ENCODE measurements at places on chromosomes 6 and 20.

DNA sequence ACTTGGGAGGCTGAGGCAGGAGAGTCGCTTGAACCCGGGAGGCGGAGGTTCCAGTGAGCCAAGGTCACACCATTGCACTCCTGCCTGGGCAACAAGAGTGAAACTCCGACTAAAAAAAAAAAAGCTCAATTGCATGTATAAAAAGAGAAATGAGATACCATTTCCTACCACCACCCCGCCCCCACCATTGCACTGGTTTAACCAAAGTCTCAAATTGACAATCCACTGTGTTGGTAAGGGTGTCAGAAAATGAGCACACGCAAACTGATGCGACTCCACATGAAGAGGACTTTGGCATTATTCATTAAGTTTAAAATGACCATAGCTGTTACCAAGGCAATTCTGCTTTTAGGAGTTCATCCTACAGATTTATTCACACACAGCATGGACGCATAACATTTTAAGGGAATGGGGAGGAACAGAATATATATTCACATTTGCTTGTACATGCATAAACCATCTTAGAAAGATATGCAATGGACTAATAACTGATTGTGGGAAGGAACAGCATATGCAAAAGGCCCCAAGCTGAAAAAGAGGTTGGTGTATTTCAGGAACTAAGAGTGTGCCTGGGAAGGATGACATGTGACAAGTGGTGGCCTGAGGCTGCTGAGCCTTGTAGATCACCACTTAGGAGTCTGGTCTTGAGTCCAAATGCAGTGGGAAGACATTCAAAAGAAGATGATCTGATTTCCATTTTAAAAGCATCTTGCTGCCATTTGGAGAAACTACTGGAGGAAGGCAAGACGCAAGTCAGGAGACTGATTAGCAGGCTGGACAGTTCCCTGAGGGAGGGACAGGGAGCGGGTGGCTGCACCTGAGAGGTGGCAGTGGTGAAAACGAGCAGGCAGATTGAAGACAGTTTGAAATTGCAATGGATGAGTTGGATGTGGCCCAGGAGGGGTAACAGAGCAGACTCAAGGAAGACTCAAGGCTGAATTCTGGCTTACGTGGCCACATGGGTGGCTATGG lies 37.2 kb upstream of the PTPN1 start:
- DNase-seq = no peak

DNA sequence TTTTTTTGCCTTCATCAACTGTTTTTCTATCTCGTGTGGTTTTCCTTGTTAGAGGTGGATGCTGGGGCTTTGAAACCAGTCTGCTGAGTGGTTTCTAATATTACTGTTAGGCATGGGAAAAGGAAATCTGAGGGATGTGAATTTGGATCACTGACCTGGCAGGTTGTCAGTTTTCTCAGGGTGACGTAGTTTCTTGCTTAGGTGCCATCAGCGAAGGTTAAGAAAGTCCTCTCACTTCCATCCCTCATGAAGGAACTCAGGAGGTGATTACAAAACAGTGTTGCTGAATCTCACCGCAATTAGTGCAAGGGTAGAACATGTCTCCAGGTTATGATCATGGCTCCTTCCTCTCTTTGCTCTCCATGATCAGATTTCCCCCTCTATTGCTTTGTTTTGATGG lies 135.9 kb downstream of the SOX4 start:
- DNase-seq = no peak

- DNase-seq = no peak
Observed at GRCh38 chr20:5447188-5447587, 130.4 kb upstream of the PROKR2 start.

DNA sequence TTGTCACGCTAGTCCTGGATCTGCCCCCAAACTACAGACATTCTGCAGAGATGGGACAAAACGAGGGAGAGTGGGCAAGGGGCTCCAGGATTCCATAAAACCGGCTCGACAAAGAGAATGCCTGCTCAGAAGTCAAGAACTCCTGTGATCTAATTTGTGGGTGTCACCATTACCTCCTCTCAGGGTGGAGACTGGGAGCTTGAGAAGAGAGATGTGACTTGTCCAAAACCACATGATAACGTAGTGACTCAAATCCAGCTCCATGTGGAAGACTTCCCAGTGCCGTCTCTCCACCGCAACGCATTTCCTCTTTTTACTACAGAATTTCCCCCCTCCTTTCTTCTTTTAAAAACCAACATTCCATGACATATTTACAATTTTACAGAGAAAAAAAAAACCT lies 44.3 kb downstream of the TRERF1 start:
- DNase-seq = no peak

GRCh38 chr20:41256516-41256915 lies 61.0 kb downstream of the ZHX3 start:
- no peak for DNase-seq

DNA sequence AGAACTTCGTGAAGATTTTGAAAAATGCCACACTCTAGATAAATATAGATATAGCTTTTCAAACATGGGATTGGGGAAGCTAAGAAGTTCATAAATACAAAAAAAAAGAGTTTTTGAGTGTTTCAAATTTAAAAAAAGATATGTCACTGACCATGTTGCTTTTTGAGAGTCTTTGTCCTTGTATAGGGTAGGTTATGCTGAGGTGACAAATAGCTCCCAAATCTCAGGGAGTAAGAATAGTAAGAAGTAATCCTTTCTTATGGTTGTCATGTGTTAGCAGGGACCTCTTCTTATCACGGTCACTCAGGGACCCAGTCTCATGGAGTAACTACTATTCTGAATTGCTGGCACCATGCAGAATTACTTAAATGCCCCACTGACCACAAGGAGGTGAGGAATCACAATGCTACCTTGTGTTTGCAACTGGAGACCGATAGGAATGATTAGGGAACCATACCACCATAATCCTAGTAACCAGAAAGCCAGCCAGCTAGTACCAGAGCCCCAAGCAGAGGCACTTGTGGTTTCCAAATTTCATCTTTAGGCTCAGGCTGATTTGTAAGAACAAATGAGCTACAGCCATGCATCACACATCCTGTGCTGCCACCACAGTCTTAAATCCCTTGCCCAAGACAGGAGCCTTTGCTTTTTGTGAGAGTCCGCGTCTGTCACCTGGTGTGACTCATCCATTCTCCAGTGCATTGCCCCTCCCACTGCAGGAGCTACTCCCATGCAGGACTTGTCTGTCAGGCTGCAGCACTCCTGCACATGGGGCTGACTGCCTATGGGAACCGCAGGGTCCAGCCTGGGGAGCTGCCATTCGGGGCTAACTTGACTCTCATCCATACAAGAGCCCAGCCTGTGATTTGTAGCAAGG lies 42.4 kb upstream of the ADGRF4 start:
- DNase-seq = peak; percentile 13

- no peak for DNase-seq
Observed at GRCh38 chr6:119481976-119482375, 132.4 kb upstream of the MAN1A1 start.

GRCh38 chr6:54286141-54286540 lies 22.1 kb upstream of the TINAG start:
- no peak for DNase-seq

GRCh38 chr20:46215913-46216707 lies 92.2 kb downstream of the CDH22 start:
- no peak for DNase-seq

DNA sequence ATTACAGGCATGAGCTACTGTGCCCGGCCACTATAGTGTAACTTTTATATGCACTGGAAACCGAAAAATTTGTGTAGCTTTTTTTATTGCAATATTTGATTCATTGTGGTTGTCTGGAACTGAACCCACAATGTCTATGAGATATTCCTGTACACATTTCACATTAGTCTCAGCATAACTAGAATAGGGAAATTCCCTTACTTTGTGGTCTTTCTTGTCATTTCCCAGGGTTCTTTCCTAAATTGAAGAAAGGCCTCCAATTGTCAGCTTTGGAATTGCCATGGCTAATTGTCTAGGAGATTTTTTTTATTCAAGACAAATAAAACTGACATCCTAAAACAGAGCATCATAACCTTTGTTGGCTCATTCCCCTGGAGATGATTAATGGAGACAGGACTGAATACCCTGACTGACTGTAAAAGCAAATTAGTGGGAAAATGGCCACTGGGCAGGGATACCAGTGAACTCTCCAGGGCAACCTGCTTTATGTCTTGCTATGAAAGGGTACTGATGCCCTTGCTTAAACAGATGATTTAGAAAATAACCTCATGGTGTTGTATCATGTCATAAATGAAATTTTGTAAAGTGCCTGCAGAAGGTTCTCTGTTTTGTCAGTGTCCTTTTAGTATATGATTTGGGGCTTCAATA lies 576.9 kb downstream of the RFPL4B start:
- DNase-seq = no peak

DNA sequence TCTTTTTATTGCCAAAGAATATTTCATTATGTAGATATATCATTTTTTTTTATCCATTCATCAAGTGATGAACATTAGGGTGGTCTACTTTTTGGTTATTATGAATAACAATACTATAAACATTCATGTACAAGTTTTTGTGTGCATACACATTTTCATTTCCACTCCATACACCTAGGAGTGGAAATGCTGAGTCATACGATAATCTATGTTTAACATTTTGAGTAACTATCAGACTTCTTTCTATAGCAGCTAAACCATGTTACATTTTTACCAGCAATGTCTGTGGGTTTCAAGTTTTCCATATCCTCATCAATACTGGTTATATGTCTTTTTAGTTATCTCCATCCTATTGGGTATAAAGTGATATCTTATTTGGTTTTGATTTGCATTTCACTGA lies 65.7 kb downstream of the PRSS35 start:
- no peak for DNase-seq

DNA sequence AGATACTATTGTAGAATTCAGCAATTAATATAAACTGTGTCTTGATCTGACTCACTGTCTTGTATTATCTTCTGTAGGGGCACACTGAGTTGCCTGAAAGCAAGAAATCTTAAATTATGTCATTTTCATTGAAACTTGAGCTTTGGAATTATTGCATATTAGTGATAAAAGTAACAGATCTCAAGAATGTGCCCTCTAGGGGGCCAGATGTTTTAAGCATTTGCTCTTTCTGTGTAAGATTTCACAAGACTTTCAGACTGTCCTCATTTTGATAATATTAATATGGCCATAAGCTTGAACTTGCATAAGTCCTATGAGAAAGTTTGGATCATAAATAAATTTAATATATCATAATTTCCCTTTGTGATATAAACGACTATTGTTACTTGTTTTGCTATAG lies 55.5 kb upstream of the MYO6 start:
- no peak for DNase-seq

GRCh38 chr6:47631269-47631772 lies 67.1 kb upstream of the ADGRF4 start:
- DNase-seq = no peak

- no peak for DNase-seq
Observed at GRCh38 chr6:1850121-1850839, 240.6 kb downstream of the FOXC1 start.

All from activated naive CD4-positive, alpha-beta T cell treated with anti-CD3 and anti-CD28 coated beads, Interleukin-2, amount 50 U/mL, for 16 hours (primary cell).